ENCODE measurements at places on chromosomes 2 and 18.

- ATAC-seq = peak; percentile 28
Measured at GRCh38 chr18:31203096-31203793, 40.6 kb upstream of the DSC1 start.

DNA sequence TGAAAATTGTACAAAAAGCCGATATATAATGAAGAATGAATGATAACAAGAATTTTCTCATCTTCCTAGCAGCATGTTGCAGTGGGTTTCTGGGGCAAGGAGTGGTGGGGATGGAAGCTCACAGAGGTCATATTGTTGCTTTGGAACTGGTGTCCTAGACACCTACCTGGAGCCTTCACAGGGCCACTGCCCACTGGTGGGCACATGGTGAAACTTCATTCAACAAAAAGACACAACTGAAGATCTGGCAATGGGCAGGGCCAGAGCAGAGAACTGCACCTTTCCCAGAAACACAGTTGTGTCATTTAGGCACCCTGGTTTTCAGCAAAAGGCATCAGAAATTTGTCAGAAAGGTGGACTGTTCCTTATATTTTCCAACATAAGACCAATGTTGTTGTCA, 115.3 kb downstream of the FHOD3 start:
- ATAC-seq = no peak

GRCh38 chr2:98438190-98439133, 6.2 kb upstream of the INPP4A start:
- ATAC-seq = no peak

DNA sequence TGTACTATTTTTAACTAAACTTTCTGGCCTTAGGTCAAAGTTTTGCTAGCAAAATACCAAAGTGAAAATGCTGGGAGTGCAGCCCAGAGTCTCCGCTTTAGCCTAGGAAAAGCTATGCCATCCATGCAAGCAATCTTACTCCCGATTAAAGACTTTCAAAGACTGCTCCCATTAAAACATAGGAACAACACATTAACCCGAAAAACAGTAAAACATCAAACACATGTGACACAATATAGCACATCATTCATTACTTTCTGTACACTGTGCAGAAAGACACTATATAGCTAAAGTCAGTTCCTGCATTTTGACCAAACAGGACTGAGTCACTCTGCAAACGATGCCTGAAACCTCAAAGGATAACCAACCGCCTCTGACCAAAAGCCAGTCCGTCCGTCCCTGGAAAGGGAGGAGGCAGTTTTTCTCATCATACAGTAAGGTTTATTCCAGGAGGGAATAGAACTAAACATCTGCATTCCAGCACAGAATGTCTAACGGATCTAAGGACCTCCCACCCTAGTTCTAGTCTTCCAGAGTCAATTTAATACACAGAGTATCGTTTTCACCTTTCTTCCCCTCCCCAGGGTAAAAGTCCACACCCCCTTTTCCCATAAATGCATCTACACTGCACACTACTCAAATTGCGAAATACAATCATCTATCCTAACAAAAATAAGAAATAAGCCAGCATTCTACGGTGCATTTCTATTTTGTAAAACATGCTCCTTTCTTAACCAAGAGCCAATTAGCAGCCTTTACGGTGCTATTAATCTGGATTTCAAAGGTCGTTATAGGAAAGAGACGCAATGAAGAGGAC, 1.7 kb downstream of the ROCK2 start:
- no peak for ATAC-seq

DNA sequence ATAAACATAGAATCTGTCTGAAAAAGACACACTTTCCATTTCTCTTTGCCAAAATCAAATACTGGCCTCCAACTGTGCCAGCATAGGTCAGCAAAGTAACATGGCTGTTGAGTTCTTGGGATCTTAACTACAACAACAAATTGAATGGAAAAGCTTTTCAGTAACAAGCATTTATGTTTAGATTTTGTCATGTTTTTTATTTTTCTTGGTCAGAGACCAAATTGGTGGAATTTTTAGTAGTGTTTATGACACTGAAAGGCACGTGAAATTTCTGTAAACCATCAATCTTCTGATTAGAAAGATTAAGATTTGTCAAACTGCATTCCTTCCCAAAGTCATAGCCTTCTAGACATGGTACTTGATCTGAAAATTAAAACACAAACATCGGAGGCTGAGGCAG, 77.6 kb downstream of the PDE1A start:
- ATAC-seq = no peak

- ATAC-seq = no peak
Measured at GRCh38 chr18:14086458-14087231, 45.6 kb downstream of the ZNF519 start.

DNA sequence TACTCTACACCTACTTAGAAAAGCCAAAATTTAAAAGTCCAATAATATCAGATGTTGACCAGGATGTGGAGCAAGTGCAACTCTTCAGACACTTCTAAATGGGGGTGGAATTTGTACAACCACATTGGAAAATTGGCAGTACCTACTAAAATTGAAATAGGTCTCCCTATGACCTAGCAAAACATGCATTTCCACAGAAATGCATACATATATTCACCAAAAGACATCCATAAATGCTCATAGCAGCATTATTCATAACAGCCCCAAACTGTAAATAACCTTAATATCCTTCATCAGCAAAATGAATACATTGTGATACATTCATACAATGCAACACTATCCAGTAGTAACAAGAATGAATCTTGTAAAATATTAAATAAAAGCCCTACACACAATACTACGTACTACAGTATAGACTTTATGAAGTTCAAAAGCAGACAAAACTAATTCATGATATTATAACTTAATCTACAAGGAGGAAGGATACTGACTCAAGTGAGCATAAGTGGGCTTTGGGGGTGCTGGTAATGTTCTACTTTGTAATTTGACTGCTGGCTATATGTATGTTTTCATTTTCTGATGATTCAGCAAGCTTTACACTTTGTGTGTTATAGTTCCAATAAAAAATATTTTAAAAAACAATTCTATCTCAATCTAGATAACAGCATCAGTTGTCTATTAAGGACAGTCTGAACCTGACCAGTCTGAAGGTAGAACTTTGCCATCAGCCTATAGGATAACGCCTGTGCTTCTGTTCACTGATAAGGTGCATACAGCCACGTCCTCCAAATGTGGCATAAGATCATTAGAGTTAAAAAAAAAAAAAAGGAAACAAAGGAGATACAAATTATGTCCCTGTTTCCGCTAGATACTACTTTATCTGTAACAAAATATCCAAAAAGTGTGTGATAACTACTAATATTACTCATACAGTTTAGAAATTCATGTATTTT, 6.6 kb upstream of the TNFRSF11A start:
- no peak for ATAC-seq

GRCh38 chr2:1945819-1946218, 201.5 kb upstream of the PXDN start:
- no peak for ATAC-seq

GRCh38 chr2:105294844-105295481, 34.6 kb downstream of the TGFBRAP1 start:
- ATAC-seq = no peak

DNA sequence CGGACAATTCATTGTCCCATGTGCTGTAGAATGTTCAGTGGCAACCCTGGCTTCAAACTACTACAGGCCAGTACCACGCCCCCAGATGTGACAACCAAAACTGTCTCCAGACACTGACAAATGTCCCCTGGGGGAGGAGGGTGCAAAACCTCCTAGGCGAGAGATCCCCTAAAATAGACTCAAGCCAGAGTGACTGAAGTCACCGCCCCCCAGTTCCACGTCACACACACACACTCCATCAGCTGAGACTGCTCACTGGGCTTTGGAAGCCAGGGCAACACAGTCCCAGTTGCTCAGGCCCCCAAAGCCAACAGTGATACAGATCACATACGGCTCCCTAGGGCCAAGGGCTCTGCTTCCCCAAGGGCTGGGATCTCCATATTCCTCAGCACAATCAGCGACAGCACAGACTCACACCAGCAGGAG, 19.1 kb downstream of the HDAC4 start:
- ATAC-seq = no peak

- no peak for ATAC-seq
Measured at GRCh38 chr2:194003911-194004310, 1653.1 kb upstream of the SLC39A10 start.

GRCh38 chr2:3208591-3208990, 169.0 kb downstream of the EIPR1 start:
- no peak for ATAC-seq

DNA sequence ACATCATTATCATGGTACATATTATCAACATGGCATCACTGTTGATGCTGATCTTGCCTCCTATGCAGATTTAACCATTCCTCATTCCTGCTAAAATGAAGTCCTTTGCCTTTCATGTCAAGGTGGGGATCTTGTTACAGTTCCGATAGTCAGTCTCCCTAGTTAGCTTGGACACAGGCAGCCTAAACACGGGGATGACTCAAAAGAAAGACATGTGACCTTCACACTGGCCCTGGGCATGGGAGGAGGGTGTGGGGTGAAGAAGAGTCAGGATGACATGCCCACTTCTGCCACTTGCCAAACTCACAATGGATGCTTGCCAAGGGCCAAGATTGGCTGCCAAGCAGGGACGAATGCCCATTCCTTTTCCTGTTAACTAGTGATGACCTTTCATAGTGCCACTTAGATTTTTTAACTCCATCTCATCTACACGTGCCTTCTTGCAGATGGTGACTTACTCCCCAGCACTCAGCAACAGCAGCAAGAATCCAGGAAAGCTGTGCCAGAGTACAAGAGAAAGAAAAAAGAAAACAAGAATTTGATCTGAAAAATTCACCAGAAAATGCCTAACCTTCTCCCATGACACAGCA, 13.9 kb upstream of the SLC1A4 start:
- ATAC-seq = peak; percentile 77

GRCh38 chr18:59231877-59232276, 11.9 kb downstream of the GRP start:
- no peak for ATAC-seq

GRCh38 chr2:69686813-69687212, 43.3 kb upstream of the AAK1 start:
- ATAC-seq = no peak

DNA sequence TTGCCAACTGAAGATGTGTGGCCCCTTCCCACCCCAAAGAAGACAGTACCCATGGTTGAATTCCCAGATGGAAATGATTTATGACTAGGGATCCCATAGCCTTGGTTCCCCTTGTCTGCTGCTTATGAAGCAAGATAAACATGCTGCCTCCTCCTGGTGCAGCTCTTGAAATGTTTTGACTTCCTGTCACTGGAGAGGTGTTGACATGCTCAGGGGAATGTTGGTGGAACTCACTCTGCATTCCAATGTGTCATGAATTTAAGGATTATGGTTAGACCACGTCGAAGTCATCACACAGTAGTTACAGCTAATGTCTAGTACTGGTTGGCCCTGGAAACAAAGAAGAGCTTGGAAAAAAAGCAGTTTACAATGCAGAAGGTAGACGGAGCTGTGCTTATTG, 69.0 kb upstream of the FAM110C start:
- ATAC-seq = no peak

DNA sequence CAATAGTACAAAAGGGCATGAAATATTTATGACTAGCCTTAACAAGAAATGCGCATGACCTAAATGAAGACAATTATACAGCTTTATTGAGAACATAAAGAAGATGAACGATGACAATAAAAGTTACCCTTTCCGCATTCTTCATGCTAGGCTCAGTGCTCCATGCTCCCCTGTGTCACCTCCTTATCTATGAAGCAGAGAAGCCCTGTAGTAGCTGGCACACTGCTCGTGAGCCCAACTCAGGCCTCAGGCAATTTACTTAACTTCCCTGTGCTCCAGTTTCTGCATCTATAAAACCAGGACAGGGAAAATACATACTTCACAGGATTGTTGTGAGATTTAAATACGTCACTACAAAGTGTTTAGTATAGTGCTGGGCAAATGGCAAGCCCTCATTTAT, 34.5 kb upstream of the NABP1 start:
- ATAC-seq = no peak

DNA sequence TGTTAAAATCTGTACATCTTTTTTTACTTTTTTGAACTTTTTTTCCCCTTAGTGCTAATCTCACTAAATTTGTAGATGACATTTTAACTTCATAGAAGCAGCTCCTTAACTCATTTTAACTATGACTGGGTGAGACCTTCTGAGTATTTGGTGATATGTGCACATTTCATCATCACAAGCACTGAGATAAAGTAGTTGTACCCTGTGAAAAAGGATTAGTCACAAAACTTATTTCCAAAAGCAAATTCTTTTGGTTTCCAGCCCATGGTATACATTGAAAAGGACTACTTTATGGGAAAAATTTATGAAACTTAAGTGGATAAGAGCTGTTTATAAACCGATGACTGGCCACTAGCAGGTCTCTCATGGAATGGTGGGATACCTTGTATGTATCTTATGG, 581.5 kb downstream of the PLCL1 start:
- no peak for ATAC-seq

DNA sequence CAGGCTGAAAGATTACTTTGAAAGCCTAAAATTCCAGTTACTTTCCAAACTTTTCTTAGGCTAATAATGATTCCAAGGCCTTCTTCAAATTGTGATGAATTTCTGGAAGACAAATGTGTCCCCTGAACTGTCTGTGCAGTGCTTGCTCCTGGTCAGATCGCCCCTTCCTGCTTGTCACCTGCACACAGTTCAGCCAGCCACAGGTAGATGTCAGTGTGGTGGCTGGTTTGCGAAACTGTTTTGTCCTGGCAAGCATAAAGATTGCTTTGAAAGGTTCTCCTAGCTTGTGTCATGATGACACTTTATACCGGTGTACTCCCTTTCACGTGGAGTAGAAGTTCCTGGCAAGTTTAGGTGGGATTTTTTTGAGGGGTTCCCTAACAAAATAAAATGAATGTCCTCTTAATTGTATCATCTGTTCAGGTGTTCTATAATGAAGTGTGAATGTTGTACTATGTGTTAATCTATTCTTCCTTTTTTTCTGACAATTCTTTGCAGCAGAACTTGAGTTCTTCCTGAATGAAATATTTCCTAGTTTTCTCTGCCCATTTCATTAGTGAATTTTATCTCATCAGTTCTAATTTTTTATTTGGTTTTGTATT, 298.8 kb downstream of the ZNF407 start:
- ATAC-seq = no peak

DNA sequence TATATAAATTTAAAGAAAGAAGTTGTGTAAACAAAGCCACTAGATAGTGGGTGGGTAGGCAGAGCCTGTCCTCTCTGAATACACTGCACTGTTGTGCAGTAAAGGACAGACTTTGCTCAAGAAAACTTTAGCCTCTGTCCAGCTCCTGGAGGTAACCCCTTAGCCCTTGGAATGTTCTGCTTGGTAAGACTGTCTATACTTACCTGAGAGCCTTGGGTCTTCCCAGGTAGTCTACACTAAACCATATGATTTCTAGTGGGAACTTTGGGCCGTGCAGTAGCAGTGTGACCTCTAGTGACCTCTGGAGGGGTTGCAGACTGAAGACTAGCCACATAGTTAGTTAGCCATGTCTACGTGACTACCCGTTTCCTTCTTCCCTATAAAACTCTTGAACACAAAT, 678.3 kb upstream of the NRXN1 start:
- no peak for ATAC-seq

DNA sequence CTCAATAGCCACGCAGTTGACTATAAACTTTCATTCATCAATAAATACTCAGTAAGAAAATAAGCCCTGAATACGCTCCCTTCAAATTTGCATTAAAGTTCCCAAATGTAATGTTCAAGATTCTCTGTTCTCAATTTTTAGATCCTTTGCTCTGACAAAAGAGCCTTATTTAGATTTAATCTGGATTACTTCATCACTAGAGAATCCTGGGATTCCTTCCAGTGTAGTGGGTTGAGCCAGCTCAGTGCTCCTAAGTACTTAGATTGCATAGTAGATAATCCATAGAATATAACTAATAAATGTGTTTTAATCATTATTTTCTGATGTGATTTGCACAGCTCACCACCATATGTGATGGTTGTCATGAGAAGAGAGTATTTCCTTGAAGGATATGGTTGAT, 1286.2 kb downstream of the SUCLG1 start:
- no peak for ATAC-seq

- no peak for ATAC-seq
Measured at GRCh38 chr2:62765619-62766376, 60.3 kb downstream of the EHBP1 start.
